ENCODE measurements at places on chromosomes 1 and 21.

DNA sequence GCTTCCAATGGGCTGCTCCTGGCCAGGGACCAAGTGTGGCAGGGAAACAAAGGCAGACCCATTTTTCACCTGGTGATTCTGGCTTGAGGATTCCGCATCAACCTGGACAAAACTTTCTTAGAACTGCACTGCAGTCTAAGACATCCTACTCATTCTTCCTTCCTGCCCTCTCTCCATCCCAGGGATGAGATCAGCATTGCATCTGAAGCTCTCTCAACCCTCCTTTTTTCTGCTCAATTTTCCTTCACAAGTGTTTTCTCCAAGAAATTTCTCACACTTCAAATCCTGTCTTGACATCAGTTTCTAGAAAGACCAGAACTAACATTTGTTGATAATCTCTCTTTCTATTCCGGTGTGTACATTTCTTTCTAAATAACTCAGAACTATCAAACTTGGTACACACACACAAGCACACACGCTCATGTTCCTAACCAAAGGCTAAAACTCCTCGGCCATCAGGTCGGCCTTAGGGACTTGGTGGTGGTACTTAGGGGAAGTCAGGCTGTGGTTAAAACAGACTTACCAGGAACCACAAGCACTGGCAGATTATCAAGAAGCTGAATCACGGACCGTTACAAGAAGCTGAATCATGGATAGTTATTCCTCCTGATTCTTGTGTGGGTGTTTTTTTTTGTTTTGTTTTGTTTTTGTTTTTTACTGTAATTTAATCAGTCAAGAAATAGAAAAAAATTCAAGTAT is 21.0 kb upstream of the CXADR start:
- DNase-seq, result no peak

DNA sequence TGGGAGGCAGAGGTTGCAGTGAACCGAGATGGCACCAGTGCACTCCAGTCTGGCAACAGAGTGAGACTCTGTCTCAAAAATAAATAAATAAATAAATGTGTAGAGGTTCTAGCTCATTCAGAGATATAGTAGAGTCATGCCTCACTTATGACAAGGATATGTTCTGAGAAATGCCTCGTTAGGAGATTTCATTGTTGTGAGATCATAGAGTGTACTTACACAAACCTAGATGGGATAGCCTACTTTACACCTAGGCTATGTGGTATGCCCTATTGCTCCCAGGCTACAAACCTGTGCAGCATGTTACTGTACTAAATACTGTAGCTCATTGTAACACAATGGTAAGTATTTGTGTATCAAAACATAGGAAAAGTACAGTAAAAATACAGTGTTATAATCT is 155.3 kb upstream of the JUN start:
- DNase-seq, result no peak

DNA sequence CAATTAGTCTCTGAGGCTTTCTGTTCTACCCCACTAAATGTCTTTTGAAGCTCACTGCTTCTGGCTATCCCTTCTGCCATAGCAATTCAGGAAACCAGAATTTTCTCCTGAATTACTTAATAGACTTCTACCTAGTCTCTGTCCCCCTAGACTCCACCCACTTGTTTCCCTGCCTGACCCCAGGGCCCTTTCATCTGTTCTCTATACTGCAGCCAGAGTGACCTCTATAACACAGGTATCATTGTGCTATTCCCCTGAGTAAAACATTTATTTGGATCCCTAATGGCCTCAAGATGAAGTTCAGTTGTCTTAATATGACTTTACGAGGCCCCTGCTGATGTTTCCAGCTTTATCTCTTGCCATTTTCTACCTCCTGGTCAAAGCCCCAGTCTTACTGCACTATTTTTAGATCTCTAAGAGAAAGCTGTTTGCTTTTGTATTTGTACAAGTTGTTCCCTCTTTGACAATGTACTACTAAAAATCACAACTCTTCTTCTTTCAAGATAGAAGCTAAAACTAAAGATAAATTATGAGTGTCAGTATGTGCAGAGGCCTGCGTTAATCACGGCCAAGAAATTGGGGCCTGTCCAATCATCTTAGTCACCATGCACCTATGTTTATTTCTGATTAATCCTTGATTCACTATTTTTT is 54.5 kb downstream of the ATP1B1 start:
- no peak for DNase-seq

GRCh38 chr21:45248893-45249381 is 38.8 kb downstream of the POFUT2 start:
- no peak for DNase-seq

- DNase-seq, result no peak
Measured at GRCh38 chr1:29630756-29631155, 394.4 kb downstream of the PTPRU start.

- DNase-seq, result no peak
Measured at GRCh38 chr1:42142894-42143675, 10.1 kb upstream of the GUCA2B start.

DNA sequence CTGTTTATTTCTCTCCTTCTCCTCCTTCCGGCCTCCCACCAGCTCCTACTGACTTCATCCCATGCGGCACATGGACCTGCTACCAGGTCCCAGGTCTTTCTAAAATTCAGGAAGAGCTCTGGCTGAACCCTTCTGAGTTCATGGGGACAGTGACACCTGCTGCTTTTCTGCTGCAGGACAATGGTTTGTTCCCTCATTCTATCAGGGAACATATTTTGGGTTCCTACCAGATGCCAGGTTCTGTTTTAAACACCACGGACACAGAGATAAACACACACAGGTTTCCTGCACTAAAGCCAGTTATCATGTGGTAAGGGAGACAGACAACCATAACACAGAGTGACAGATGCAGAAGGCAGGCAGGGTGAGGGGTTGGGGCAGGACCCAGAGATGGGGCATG is 114.0 kb upstream of the RAB4A start:
- DNase-seq, result no peak

- DNase-seq, result no peak
Measured at GRCh38 chr1:101167891-101168290, 68.9 kb upstream of the S1PR1 start.

- DNase-seq, result no peak
Measured at GRCh38 chr1:30808067-30808662, 50.6 kb upstream of the LAPTM5 start.

DNA sequence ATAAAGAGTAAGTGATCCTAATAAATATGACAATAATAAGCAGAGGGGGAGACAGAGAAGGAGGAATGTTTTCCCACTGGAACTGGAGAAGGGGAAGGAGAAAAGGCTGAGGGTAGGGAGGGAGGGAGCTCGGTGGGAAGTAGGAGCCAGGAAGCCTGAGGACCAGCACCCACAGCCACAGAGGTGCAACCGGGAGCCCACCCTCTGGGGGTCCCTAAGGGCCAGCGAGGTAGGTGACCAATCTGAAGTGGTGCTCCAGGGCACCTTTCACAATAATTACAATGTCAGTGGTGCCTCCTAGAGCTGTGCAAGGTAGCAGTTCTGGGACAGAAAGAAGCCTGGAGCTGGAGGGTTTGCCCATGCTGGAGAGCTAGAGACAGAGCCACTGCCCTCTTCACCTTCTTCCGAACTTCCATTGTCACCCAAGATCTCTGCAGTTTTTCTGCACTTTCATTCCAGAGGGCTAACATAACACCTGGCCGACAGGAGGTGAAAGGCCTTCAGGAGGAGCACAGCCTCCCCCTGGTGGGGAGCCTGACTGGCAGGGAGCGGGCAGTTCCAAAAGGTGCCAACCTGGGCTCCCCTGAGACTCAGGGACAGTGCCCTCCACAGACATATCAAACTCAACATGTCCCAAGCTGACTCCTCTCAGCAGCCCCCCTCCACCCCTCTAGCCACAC is 4.1 kb upstream of the AHCYL1 start:
- DNase-seq, result no peak

DNA sequence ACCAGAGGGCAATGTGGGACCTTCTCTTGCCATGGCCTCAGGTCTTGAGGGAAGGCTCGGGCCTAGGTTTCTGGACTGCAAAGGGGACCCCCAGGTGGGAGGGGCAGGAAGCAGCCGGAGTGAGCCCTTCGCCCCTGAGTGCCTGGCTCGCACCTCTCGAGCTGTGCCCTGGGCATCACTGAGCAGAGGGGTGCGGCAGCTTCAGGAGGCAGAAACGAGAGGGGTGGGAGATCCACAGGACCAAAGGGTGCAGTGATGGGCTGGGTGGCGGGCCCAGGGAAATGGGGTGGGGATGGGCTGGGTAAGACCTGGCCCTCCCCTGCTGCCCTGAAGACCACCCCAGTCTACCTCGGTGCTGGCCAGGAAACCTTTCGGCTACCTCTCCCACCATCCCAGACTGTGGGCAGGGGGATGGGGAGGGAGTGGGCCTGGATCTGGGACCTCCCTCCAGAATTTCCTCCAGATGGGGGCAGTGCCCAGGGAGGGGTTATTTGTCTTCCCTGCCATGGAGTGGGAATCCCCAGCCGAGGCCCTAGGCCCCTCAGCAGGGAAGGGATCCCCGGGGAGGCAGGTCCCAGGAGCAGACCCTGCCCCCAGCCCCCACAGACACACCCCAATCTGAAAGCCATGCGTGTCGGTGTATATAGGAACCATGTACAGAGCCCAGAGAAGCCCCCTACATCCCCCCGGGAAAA is 21.3 kb downstream of the A3GALT2 start:
- DNase-seq, result no peak

GRCh38 chr1:52364235-52364839 is 1.7 kb downstream of the CC2D1B start:
- DNase-seq, result no peak

DNA sequence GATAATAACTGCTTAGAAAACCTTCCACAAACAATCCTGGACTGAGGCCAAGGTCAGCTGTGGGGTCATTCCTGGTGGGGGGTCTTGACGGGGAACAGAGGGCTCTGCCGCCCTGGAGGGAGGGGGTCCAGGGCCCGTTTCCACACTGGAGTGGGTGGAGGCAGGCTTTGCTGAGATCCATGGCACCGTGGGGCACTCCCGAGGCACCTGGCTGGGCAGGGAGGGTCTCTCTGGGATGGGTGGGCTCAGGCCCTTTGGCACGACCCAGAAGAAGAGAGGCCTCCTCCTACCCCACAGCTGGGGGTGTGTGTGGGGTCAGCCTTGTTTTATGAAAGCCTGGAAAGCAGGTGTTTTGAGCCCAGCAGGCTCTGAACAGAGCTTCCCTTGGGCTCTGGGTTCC is 5.1 kb downstream of the MMEL1 start:
- DNase-seq, result no peak

- DNase-seq, result no peak
Measured at GRCh38 chr1:4653328-4653660, 1.1 kb upstream of the AJAP1 start.

GRCh38 chr1:222372221-222372620 is 175.7 kb downstream of the HHIPL2 start:
- DNase-seq, result no peak

- DNase-seq, result no peak
Measured at GRCh38 chr1:60664086-60664625, 418.2 kb upstream of the NFIA start.

- no peak for DNase-seq
Measured at GRCh38 chr1:65170511-65171142, 22.6 kb downstream of the AK4 start.

DNA sequence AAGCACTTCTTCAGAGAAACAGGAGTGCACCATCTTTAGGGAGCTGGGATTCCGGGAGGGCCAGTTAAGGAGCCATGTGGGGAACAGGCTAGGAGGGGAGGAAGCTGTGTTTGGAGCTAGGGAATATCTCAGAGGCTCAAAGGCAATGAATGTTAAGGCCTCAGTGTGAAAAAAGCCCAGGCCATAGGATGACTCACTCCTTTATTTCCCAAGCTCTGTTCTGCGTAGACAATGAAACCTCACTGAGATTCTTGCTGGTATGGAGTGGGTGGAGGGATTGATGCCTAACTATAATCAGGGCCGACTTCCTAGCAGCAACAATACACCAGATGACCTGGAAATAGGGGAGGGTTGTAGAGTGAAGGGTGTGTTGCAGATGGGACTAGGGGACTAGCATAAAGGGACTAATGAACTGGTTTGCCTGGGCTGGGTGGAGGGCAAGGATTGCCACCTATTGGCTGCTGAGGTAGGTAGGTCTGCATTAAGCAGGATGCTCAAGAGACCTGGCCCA is 2.1 kb downstream of the GNAT2 start:
- no peak for DNase-seq

- no peak for DNase-seq
Measured at GRCh38 chr1:70156529-70157120, 48.8 kb downstream of the LRRC40 start.

DNA sequence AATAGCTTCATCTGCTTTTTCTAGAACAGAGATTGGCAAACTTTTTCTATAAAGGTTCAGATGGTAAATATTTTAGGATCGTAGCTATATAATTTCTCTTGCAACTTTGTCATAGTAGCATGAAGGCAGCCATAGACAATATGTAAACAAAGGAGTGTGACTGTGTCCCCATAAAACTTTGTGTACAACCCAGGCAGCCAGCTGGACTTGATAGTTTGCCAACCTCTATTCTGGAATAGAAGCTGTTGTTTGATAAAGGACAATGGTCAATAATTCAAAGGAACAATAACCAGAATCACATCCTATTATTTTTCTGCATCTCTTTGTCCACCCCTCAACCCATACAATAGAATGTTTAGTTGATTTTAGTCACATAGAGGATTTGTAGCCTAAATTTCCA is 286.7 kb downstream of the LMX1A start:
- no peak for DNase-seq

DNA sequence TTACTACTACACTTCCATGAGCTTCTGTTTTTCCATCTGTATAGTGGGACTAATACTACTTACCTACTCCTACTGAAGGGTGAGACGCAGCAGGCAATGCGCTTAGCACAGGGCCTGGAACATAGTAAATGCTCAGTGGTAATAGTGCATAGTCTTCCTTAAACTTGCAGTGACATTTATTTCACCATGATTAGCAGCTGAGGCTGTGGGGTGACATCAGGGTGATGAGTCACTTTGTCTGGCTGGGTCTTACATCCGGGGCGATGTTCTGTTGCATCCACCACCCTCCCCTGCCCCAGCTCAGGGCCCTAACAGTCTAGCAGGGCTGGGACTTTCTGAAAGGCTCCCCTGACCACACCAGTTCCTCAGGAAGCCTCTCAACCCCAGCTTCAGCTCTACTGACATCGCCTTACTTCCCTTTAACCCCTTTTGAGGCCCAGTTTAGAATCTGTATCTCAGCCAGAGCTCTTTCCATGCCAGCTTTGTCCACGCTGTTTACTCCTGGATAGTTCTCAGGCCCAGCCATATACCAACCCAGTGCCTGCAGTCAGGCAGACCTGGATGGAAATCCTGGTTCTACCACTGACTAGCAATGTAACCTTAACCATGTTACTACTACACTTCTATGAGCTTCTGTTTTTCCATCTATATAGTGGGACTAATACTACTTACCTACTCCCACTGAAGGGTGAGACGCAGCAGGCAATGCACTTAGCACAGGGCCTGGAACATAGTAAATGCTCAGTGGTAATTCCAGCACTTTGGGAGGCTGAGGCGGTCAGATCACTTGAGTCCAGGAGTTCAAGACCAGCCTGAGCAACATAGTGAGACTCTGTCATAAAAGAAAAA is 66.3 kb downstream of the CD58 start:
- DNase-seq, result peak; percentile 74
